ENCODE measurements at places on chromosomes 1 and 21.

DNA sequence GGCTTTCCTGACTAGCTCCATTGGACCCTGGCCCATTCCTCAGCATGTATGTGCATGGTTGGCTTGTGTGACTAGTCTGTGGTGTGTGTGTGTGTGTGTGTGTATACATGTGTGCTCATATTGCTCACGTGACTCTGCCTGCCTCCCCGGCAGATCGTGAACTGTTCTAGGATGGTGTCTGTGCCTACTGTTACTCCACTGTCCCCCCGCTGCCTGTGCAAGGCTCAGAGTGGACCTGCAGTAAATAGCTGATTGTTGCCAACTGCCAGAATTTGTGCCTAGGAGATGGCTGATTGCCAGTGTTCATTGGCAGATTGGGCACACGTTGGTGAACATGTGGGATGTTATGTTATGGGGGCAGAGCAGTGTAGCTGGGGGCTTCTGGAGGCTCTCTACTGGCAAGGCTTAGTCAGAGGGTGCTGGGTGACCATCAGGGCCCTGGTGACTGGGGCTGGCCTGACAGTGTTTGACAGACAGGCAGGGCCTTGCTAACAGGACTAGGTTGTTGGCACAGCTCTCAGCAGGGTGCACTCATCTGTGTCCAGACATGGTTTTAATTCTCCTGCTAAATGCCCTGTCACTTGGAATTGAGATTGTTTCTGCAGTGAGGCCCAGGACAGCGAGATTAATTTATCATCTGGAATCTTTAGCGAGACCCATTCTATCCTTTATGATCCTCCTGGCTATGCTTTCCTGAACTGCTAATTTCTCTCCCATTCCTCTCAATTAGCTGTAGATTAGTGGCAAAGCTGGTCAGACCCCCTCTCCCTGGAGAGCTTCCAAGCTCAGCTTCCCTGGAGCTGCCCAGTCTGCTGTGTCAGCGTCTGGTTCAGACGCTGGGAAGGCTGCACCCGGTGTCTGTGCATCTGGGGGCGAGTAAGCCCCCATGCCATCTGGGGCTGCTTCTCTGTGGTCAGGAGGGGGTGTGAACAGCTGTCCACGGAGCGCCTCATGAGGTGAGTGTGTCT is 20.8 kb downstream of the SLC6A17 start:
- DNase-seq: peak; percentile 59

DNA sequence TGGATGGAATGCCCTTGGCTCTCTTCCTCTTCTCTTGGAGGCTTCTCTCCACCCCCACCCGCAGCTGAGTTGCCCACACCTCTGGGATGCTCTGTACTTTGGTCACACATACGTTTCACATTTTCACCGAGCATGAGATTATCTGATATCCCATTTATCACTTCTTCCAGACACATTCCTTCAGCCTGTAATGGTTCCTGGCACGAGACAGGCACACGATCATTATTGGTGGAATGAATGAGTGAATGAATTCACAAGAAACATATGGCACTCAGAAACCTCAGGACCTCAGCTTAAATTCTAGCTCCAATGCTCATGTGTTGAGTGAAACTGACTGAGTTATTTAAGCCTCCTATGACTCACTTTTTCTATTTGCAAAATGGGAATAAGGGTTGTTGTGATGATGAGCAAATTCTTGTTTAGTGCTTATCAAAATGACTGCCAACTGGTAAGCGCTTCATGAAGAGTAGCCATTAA is 242.7 kb upstream of the JUN start:
- DNase-seq: no peak

GRCh38 chr1:108691128-108691941 is 775 bp upstream of the PRPF38B start:
- DNase-seq: no peak

DNA sequence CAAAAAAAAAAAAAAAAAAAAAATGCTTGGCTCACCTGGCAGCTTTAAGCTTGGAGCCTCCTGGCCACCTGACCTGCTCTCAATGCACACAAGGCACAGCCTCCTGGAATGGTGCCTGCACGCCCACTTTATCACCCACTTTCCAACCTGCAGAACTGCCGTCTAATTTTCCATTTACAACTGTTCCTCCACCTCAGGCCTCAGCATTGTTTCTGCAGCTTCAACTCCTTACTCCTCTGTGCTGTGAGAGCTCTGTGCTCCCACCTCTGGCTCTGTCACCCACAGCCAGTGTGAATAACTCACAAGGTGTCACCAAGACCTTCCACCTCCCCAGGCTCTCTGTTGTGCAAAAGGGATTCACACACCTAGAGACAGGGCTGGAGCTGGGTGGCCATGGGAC is 38.7 kb upstream of the GPR157 start:
- DNase-seq: no peak

DNA sequence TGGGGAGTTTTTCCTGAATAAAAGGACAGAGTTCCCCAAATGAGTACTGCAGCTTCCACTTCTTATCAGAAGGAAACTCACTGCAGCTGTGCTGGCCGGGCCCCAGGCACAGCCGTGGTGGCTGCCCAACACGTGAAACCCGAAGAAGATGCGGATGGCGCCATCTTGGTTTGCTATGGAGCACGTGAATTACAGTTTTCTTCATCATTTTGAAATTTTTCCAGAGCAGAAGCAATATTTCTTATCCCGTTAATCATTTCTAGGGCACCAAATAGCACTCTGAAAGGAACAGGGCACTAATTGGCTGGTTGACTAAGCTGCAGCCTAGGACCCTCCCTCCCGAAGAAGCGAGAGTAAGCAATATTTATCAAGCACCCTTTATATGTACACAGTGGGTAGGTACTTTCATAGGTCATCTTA is 63.2 kb upstream of the EPS8L3 start:
- DNase-seq: no peak

GRCh38 chr1:2372551-2373490 is 18.5 kb downstream of the MORN1 start:
- DNase-seq: no peak

GRCh38 chr1:246275036-246275435 is 232.0 kb downstream of the SMYD3 start:
- no peak for DNase-seq

DNA sequence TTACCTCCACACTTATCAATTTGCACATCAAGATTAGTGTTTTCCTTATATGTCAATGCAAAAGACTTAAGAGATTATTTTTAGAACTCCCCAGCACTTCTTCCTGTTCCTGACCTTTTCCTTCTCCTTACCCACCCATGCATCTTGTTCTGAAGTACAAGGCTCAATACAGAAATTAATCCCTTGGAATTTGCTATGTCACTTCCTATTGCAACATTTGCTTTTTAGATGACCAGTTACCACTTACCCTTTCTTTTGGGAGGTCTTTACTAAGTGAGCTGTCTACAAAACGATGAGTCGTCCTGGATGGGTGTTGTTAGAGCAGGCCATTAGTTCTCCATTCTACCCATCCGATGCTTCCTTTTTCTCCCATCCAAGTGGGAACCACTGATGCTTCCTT is 221.2 kb downstream of the FMN2 start:
- no peak for DNase-seq

DNA sequence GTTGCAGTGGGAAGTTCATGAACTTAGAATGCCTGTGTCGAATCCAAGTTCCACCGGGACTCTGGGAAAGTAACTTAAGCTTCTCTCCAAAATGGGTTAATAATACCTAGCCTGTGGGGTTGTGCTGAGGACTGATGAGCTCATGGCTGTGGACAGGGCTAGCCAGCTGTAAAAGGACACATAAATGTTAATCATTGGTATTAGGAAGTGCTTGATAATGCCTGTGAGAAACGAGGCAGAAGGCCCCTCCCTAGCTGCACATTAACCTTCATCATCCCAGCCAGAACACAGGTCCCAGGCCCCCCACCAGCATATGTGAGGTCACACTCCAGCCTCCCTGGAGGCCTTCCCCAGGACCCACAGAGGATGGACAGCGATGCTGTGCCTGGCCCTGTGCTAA is 789 bp upstream of the GJB4 start:
- no peak for DNase-seq
